ENCODE measurements at places on chromosomes 4 and X.

GRCh38 chr4:73520821-73521220 is 39.3 kb downstream of the AFM start:
- peak; percentile 65 for DNase-seq

DNA sequence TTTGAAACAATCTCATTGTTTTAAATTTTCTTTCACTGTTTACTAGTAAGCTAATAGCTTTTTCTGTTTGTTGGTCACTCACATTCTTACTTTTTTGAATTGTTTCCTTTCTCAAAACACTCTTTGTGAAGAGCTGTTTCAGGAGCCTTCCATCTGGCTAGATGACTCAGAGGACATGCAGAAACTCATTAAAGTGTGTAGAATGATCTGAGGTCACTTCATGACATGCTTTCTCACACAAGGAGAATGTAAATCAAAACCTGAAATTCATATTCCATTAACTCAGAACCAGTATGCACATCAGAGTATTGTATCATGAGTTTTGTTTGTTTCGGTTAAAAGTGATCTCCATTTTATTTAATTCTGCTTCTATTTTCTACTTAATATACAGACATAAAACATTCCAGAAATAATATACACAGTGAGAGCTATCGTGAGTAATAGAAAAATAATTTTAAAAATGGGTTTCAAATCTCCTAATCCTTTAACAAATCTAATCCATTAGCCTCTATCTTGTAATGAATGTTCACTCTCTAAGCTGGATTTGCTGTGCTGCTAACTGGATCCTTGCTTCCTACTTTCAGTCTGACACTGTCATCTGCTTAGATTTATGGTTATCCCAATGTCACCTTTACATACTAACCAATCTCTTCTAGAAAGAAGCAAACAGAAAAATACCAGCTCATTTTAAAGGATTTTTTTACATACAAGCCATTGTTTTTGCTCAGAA is 449.6 kb downstream of the FSTL5 start:
- DNase-seq = peak; percentile 16

- DNase-seq = no peak
These were observed 18.2 kb downstream of the CTSO start for GRCh38 chr4:155935389-155935986.

GRCh38 chrX:12563121-12563520 is 228.1 kb upstream of the PRPS2 start:
- DNase-seq = peak; percentile 41

- DNase-seq = no peak
These were observed 48.7 kb downstream of the NOP14 start for GRCh38 chr4:2914256-2915126.

- no peak for DNase-seq
These were observed 688.6 kb downstream of the SH3BGRL start for GRCh38 chrX:81890521-81890920.

- DNase-seq = peak; percentile 35
These were observed 36.3 kb downstream of the ING2 start for GRCh38 chr4:183541010-183541751.

All from fibroblast of pulmonary artery (primary cell).